GM03348 (cell line): ENCODE measurements at places on chromosomes 7 and 10.
A peak's percentile ranks its signal among the peaks of the same experiment; 100 is the strongest.

- no peak for DNase-seq
Measured at GRCh38 chr10:11018855-11019631, 1.4 kb downstream of the CELF2 start.

DNA sequence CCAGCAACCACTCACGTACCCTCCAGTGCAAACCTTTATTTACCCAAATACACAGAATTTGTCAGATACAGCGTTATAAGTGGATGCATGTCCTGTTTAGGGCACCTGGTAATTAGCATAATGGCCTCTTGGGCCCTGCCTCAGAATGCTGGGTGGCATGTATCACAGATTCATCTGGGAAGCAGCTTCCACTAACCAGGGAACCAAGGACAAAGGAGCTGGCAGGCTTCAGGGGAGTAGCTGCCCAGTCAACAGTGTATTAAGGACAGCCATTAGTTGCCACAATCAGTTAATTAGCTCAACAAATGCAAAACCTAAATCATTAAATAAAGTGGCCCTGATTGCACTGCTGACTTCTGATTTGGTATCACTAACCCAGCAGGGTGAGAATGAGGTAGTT, 105.7 kb downstream of the RAPGEF5 start:
- no peak for DNase-seq

DNA sequence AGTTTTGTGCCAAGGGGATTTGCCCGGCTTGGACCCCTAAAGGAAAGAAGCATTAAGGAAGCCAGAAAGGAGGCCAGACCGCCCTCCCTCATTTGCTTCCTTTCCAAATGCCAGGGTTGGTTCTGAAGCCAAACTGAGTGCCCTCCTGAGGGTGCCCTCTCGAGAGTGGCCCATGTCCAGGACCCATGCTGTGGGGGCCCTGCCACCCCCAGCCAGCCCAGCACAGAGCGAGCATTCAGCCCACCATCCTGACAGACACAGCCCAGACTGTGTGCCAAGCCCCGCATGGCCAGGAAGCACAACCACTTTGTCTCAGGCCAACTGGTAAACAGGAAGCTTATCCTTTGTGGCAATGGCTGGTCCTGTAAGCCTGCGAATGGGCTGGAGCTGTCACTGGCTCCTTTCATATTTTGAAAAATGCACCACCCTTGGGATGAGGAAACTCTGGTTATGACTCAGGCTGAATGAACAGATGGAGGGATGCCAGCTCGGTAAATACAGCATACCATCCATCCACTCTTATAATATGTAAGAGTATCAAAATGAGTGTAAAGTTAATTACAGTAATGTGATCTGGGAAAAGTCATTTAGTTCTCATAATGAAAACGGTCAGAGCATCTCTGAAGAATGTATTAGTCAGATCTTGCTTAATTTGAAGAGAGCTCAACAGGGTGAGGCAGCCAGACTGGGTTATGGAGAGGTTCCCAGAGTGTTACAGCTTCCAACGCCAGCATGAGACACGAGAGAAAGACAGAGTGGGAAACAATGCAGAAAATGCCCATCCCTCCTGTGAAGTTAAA, 65.0 kb downstream of the STK17A start:
- DNase-seq: peak; percentile 86

GRCh38 chr10:97948822-97949221, 81.6 kb downstream of the CRTAC1 start:
- no peak for DNase-seq

DNA sequence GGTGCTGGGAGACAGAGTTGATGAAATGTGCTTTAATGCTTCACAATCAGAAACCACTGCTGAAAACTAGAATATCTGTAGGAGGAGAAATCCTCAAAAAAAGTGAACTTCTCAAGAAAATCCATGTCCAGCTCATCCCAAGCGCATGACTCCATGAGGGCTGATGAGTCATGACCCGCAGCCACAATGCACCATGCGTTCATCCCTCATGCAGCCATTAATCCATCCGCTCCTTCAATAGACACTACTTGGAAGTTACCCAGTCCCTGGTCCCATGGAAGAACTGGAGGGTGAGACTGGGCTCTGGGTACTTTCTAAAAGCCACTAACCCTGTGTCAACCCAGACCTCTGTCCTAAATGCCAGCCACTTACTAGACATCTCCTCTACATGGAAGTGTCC, 24.4 kb downstream of the TMEM273 start:
- peak; percentile 86 for DNase-seq

DNA sequence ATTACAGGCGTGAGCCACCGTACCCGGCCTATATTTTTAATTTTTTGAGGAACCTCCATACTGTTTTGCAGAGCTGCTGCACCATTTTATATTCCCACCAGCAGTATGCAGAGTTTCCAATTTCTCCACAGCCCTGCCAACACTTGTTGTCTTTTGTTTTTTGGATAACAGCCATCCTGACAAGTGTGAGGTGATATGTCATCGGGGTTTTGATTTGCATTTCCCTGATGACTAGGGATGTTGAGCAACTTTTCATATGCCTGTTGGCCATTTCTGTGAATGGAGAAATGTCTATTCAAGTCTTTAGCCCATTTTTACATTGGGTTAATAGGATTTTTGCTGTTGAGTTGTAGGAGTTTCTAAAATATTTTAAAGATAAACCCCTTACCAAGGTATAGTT, 22.2 kb downstream of the ENTPD7 start:
- peak; percentile 15 for DNase-seq

DNA sequence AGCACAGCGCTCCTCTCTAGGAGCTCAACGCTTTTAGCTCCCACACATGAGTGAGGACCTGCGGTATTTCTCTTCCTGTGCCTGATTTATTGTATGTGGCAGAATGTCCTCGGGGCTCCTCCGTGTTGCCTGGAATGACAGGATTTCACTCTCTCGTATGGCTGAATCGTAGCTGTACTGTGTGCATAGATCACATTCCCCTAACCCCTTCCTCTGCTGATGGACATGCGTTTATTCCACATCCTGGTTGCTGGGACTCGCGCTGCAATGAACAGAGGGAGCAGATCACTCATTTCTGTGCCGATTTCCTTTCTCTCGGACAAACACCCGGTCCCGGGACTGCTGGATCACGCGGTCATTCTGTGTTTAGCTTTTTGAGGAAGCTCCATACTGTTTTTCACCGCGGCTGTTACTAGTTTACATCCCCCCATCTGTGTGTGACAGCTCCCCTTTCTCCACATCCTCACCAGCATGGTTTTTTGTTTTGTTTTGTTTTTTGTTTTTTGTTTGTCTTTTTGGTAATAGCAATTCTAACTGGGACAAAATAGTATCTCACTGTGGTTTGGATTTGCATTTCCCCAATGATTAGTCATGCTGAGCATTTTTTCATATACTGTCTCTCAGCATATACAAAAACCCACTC, 76.3 kb downstream of the FOXL3 start:
- DNase-seq: no peak

DNA sequence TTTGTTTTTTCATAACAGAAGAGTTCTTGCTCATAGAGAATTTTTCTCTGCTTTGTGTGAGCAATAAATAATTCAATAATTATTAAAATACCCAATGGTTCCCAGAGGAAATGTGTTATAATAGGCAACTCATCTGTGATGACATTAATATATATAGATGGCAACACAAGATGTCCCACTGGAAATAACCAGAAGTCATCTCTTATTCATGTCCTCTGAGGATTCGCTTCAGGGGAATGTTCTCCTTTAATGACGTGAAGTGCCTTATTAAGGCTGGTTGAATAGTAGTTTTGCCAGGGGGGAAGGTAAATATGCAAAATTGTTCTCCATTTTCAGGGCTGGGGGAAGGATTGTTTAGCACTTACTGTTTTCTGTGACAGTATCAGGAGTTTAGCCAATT, 3.1 kb downstream of the SLC39A12 start:
- DNase-seq: peak; percentile 29

- DNase-seq: peak; percentile 91
Measured at GRCh38 chr10:86648704-86649427, 5.5 kb upstream of the OPN4 start.

DNA sequence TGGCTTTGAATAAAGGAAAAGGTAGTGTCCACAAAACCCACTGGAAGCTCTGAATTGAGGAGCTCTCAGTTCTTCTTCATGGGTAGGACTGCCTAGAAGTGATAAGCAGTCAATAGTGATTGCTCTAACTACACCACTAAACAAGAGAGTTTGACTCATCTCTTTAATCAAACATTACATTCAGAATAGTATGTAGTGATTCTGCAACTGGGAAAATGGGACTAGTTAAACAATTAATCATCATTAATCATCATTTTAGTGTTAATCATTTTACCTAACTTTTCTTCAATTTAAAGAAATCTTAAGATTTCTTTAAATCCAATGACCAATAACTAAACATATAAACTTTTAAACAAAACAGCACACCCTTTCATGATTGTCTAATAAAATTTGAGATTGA, 484.0 kb upstream of the FZD8 start:
- no peak for DNase-seq

GRCh38 chr10:86366033-86366901, at the start of gene GRID1:
TSS of gene GRID1 (minus strand) at chr10:86366795.
- peak; percentile 66 for DNase-seq

DNA sequence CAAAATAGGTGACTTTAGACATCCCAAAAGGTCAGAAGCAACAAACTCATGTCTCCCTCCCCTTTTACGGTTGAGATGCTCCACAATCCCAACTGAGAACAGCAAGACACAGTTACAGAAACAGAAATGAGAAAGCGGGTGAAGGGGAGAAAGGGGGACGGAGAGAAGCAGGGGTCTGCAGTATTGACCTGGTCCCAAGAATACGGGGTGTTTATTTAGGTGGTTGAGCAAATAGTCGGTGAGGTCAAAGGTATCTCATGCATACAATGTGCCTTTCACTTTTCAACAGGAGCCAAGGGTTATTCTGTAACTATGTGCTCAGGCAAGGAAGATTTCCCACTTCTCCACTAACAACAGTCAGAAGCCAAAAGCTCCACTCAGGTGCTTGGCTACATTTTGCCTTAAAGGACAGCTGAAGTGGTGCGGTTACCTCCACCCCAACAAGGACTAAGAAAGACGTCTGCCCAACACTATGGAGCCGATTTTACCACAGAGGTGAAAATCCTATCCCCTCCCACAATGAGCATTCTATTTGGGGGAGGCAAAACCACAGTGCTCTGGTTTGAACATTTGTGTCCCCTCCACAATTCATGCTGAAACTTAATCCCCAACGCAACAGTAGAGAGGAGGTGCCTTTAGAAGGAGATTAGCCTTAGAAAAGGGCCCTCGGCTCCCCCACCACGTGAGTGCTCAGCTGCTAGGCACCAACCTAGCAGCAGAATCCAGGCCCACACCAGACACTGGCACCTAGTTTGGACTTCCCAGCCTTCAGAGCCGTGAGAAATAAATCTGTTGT, 77.9 kb downstream of the PARD3 start:
- no peak for DNase-seq

GRCh38 chr10:2918489-2918888, 148.9 kb upstream of the PFKP start:
- no peak for DNase-seq

DNA sequence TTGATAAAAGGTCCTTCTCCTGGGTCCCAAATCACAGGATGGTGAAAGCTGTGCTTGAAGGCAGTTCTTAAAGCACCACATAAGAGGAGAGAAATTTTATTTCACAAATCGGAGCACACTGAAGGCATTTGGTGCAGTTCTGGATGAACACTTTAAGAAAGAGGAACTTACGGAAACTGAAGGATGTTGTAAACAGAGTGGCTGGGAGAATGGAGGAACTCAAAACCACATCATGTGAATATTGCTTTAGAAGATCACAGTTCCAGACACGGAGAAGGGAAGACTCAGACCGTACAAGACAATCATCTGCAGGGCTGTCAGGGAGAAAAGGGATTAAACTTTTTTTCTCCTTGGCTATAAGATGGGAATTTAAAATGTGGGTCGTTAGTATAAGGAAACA, 9.0 kb upstream of the GPR141 start:
- no peak for DNase-seq

- DNase-seq: no peak
Measured at GRCh38 chr10:3295582-3296151, 123.1 kb upstream of the PITRM1 start.

GRCh38 chr10:130766071-130766470, 545.5 kb downstream of the TCERG1L start:
- no peak for DNase-seq

- no peak for DNase-seq
Measured at GRCh38 chr7:113797420-113798010, 121.3 kb downstream of the PPP1R3A start.

- no peak for DNase-seq
Measured at GRCh38 chr7:48252995-48253394, 81.7 kb downstream of the ABCA13 start.

GRCh38 chr7:539731-540411, 20.2 kb upstream of the PDGFA start:
- DNase-seq: no peak

- DNase-seq: no peak
Measured at GRCh38 chr10:73628405-73628804, 12.9 kb downstream of the MYOZ1 start.

- DNase-seq: no peak
Measured at GRCh38 chr10:5809527-5810154, 3.6 kb downstream of the GDI2 start.

DNA sequence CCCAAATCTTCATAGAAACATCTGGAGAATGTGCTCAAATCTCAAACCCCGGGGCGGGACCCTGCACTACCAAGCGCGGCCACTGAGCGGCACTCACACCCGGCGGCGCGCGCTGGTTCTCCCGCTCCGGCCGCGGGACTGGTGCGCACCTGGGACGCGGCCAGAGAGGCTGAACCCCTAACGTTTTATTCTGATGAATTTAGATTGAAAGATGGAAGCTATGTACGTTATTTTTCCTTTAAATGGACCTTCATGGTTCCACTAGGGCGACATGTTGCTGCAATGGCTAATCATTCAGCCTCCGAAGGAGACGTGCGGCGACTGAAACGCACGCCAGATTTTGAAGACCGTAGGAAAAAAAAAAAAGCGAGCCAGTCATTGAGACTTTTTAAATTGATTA, 107.0 kb upstream of the INSIG1 start:
- DNase-seq: peak; percentile 90

DNA sequence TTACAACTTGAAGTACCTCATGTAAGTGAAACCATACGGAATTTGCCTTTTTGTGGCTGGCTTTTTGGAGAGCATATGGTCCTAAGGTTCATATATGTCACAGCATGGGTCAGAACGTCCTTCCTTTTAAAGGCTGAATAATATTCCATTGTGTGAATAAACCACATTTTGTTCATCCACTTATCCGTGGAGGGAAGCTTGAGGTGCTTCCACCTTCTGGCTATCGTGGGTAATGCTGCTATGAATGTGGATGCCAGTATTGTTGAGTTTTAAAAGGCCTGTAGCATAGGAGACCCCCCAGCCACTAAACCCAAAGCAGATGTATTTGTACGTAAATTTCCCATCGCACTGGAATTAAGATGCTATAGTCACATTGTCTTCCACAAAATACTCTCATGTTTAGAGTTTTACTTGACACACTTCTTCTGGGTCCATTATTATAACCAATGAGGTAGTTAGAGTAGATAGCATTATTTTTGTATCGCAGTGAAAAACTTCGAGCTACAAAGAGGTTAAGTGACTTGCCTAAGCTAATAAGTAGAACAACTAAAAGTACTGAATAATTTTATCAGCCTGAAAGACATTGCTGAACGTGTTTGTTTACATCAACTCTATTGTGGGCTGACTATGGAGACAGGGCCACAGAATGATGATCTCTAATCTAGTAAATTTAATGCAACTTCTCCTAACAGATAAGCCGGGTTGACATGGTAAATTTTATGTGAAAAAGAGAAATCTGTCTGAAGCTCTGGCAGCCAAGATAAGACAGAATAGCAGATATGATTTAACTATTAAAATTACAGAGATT, 183.0 kb upstream of the CTBP2 start:
- DNase-seq: peak; percentile 46

- DNase-seq: no peak
Measured at GRCh38 chr7:145839814-145840213, 276.8 kb upstream of the CNTNAP2 start.

- peak; percentile 31 for DNase-seq
Measured at GRCh38 chr10:92880233-92880861, 32.0 kb downstream of the EXOC6 start.
